Endothelial cell (in vitro differentiated cells): ENCODE measurements at places on chromosomes 5 and 9. TPM values are rescaled to one million over a fixed set of nuclear protein-coding genes. Genes with fewer than 3 reads are reported as not detected.

GRCh38 chr9:134063571-134064450, 4.0 kb downstream of the BRD3 start:
- H3K27me3 ChIP-seq: peaks cover 14% of the 10 kb centered on the region
- DNase-seq: peak; percentile 1
- no peak overlapping the region for H3K4me3 ChIP-seq
- no peaks in the 10 kb centered on the region for H3K36me3 ChIP-seq
- peaks cover 15% of the 10 kb centered on the region for H3K4me1 ChIP-seq
- no peak overlapping the region for H3K27ac ChIP-seq

Gene LNPEP
- total RNA-seq: 13.2 TPM

Gene SNCAIP
- total RNA-seq: 254 TPM

Gene GDA
- total RNA-seq: 0.23 TPM

Gene SELENOP
- 68.9 TPM for total RNA-seq
